ENCODE measurements at places on chromosomes 4 and X.

GRCh38 chr4:4606321-4606720, 64.5 kb upstream of the STX18 start:
- DNase-seq = no peak

GRCh38 chr4:74933562-74934015, 673 bp downstream of the PARM1 start:
- DNase-seq = no peak

- DNase-seq = no peak
Measured at GRCh38 chr4:90186229-90186628, 59.0 kb downstream of the CCSER1 start.

- no peak for DNase-seq
Measured at GRCh38 chr4:52311464-52312125, 260.5 kb downstream of the SPATA18 start.

- no peak for DNase-seq
Measured at GRCh38 chr4:41427931-41428600, 109.9 kb upstream of the LIMCH1 start.

DNA sequence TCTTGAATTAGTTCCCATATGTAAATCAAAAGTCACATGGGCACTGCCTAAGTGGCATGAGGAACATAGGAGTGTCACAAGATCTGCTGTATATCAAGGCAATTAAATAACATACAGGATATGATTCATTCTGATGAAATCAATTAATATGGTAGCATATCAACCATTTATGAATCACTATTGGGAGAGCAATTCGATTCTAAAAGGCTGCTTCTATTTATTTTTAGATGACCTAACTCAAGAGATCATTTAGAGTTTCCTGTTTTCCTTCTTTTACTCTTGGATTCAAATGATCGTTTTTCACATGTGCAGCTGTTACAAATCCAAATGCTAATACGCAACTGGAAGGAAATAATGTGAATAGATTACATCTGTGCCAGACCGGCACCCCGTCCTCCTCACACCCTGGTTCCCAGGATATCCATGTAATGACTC, 81.9 kb downstream of the HCCS start:
- no peak for DNase-seq

DNA sequence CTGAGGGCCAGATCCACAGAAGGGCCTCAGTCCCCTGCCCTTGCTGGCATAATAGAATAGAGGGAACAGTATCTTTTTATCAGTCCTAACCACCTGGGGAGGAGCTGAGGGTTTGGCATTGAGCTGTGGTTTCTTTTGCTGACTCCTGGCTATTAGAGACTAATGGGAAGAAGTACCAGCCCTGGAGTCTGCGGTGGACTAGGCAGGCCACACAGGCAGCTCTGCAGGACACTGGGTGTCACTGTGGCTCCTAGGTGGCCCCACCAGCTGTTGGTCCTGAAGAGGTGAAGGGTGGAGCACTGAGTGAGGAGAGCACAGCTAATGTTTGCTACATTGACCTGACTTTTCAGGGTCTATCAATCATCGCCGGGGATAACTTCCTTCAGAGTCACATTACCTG, 52.8 kb upstream of the GPC4 start:
- DNase-seq = no peak

DNA sequence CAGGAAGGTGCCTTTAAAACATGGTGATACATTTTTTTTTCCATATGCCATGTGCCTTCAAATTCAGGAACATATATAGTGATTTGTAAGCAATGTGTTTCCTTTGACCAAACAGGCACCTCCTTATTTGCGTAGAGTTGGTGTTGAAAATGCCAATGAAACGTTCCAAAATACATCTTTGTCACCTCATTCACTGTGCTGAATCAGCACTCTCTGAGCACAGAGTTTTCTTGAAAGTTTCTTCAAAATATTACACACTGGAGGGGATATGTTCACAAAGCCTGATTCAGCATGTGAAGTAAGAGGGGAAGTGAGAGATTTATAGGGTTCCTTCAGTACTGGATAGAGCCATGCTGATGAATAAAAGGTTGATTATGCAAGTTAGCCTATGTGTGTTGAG, 85.7 kb upstream of the PRR32 start:
- DNase-seq = no peak

DNA sequence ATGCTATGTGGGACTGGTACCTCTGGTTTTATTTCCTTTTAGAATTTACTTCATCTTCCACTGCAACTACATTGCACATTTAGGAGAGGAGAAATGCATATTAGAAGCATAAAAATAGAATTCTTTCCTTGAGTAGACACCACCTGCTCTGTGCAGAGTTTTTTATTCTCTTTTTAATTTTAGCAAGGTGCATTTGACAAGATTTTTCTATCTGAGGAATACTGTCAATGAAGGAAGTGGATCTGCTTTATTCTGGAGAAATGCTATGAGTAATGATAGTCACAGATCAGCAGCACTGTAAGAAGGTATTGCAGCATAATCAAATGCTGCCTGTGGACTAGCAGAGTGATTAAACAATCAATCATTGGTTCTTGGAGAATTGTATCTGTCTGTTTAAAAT, 1038.3 kb downstream of the RAPGEF2 start:
- no peak for DNase-seq

DNA sequence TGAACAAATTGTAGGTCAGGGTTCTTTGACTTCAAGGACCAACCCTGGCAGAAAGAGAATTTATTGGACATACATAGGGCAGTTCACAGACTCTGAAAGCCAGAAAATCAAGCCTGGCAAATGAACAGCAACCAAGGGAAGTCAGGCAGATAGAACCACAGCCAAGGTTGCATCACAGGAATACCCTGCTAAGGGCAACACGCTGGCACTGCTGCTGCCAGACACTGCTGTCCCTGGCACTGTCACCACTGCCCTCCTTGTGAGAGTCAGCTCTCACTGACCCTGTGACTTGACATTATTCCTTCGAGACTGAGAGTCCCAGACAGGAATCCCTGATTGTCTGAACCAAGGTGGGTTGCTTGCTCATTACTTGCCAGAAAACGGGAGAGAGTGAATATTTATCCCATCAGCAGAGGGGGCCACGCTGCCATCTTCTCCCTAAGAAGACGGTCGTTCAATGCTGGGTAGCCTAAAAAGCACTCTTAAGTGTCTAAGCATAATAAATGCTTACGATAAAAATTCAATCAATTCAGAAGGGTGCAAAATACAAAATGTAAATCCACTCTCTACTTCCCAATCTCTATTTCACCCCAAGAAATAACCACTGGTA, 23.2 kb upstream of the PTTG2 start:
- no peak for DNase-seq
